NCI-H1105 treated with DMSO at 0.1 percent for 48 hours (cell line): ENCODE measurements at places on chromosomes 4 and X.

GRCh38 chr4:3724319-3725231, 41.6 kb upstream of the ADRA2C start:
- DNase-seq, result no peak

DNA sequence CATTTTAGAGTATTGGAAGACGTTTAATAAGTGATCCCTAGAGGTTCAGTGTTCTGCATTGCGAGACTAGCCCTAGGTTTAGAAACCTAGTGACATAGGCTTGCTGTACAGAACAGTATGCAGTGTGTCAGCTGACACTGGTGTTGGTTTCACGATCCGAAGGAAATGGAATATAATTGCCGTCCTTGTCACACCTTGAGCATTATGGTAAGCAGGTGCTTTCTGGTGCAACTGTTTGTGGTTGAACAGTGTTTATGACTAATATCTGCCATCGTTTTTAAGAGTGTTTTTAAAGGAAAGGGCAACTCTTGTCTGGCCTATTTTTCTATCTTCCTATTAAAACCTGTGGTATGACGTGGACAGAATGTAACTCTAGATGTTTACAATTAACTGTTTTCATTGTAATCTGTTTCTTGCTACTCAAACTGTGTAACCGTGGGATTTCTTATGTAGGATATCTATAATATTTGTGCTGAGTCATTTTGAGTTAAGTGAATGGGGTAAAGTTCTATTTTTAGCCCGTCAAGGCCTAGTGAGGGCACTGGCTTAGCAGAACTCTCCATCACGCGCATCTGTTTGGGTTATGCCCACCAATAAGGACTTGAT, 53.8 kb upstream of the TBC1D14 start:
- peak; percentile 27 for DNase-seq

DNA sequence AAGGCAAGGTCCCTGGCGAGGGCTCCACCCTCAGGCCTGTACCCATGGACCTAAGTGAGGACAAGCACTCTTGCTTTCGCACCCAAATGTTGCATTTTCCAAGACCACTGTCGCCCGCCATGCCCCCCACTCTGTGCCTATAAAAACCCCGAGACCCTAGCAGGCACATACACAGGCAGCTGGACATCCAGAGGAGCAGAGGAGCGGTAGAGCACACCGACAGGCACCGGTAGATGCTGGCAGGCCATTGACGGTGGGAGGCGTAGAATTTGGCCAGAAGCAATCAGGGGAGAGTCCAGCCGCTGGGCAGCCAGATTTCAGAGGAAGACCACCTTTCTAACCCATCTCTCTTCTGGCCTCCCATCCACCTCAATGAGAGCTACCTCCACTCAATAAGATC, 715.2 kb upstream of the AADAT start:
- no peak for DNase-seq

GRCh38 chr4:77703666-77704065, 98.0 kb downstream of the CXCL13 start:
- no peak for DNase-seq

DNA sequence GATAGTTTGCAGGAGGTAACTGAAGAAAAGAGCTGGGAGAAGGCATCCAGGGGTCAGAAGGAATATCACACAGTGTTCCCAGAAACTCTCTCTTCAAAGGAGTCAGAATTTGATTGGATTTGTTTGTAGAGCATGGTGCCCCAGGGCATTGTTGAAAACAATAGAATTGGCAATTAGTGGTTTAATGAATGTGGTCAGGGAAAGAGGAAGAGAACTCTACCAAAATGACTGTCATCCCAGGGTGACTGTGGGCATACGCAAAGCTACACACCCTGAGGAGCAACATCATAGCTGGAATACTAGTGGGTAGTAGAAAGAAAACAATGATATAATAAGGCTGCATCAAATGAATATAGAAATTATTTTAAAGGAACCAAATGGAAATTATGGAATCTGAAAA, 21.5 kb downstream of the TNIP2 start:
- DNase-seq, result no peak

- DNase-seq, result peak; percentile 65
Measured at GRCh38 chr4:186689476-186689875, 34.2 kb downstream of the FAT1 start.

GRCh38 chr4:38119668-38120385, 159.6 kb downstream of the PTTG2 start:
- DNase-seq, result no peak
